Daoy (cell line): ENCODE measurements at places on chromosomes 4 and X. TPM values are rescaled to one million over a fixed set of nuclear protein-coding genes. Genes with fewer than 3 reads are reported as not detected.

- DNase-seq, result no peak
Observed at GRCh38 chr4:185479507-185479971, 8.0 kb upstream of the CCDC110 start.

DNA sequence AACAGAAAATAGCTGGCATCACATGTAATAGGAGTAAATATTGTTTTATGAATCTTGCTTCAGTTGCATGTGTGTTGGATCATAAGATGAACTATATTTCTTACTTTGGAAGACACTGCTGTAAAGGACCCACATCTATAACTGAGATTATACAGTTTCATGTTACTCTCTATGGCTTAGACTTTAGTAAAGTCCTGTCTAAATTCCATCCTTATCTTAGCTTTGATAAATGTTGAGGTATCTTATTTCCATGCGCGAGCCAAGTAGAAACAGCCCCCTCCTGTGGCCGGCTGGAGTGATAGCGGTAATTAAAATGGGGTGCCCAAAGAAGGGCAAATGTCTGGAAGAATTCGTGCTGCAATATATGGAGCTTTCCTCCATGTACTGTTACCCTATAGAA is 43.0 kb downstream of the CCDC158 start:
- peak; percentile 31 for DNase-seq

- peak; percentile 4 for DNase-seq
Observed at GRCh38 chr4:102438396-102439235, 62.5 kb upstream of the NFKB1 start.

- DNase-seq, result no peak
Observed at GRCh38 chrX:48800574-48801279, 1.1 kb upstream of the HDAC6 start.

DNA sequence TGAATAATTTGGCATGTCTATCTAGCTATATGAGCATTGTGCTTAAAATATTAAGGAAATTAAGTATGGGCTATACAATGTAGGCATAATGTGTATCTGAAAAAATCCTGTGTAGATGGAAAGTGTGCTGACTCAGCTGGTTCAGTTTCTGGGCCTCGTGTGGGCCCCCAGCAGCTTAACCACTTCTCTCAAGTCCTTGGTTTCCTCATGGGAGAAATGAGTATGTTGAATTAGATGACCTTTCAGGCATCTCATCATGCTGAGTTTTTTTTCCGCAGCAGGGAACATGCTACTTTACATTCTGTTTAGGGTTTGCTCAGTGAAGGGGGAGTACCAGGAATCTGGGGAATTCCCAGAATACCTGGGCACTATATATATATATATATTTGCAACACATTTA is 30.5 kb downstream of the RHOH start:
- DNase-seq, result no peak

DNA sequence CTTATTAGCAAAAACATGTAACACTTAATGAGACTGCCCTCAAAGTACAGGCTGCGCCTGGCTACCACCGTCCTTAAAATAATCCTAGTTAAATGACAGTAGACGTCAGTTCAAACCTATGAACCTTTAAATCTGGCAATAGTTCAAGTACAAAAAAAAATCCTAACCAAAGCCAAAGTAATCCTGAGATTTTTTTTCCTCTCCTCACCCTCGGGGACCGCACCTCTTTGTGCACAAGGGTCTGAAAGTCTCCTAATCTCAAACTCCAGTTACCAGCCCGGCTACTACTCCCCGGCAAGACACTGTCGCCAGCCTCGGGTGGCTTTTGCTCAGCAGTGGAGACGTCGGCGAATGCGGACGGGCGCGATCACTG is 439 bp downstream of the SEC31A start:
- no peak for DNase-seq

- DNase-seq, result no peak
Observed at GRCh38 chr4:1973218-1973617, 35.6 kb downstream of the NELFA start.

DNA sequence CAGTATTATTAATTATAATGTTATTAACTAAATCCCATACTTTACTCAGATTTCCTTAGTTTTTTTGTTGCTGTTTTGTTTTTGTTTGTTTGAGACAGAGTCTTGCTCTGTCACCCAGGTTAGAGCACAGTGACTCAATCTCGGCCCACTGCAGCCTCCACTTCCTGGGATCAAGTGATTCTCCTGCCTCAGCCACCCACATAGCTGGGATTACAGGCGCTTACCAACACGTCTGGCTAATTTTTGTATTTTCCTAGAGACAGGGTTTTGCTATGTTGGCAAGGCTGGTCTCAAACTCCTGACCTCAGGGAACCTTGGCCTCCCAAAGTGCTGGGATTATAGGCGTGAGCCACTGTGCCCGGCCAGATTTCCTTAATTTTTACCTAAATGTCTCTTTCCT is 72.2 kb downstream of the ANAPC4 start:
- peak; percentile 54 for DNase-seq

- no peak for DNase-seq
Observed at GRCh38 chr4:185599553-185600243, 64.4 kb upstream of the PDLIM3 start.

DNA sequence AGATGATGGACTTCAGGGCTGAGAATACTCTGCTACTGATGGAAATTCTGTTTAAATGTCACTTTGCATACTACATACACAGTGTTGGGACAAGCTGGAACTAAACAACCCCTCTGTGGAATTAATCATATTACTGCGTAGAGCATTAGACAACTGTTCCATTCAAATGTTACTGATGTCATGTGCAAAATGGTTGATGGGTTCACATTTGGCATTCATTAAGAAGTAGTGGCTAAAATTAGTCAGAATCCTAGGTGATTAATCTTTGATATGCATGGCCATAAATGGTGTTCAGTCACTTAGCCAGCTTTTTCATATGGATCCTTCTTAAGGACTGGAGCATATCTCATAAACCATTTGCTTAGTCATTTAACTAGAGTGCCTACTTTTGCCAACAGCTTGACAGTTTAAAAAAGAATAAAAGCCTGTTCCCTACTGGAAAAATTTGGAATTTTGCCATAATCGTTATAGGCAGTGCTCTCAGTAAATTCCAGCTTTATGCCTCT is 105.2 kb downstream of the RNF150 start:
- DNase-seq, result peak; percentile 19

GRCh38 chr4:184344435-184344834 is 126.8 kb upstream of the ENPP6 start:
- DNase-seq, result no peak

- no peak for DNase-seq
Observed at GRCh38 chr4:103634236-103634635, 85.5 kb downstream of the TACR3 start.

- peak; percentile 3 for DNase-seq
Observed at GRCh38 chrX:123975180-123975579, 13.7 kb downstream of the STAG2 start.

Gene JAKMIP1
- 0.40 and 1.3 TPM in 2 replicates for total RNA-seq

Gene DMP1
- not detected in 2 replicates for total RNA-seq

Gene PRDM8
- total RNA-seq, result 0.69 and 1.1 TPM in 2 replicates

Gene DSPP
- total RNA-seq, result not detected in 2 replicates
